CD8-positive, alpha-beta memory T cell (primary cell): ENCODE measurements at places on chromosomes 4 and X. TPM values are rescaled to one million over a fixed set of nuclear protein-coding genes. Genes with fewer than 3 reads are reported as not detected.

The ATP2B3 gene
- total RNA-seq = not detected

The F8A1 gene
- 45.2 TPM for total RNA-seq

The SSX1 gene
- total RNA-seq = not detected

- DNase-seq = no peak
Measured at GRCh38 chr4:140004549-140004895, 149.5 kb downstream of the MAML3 start.

DNA sequence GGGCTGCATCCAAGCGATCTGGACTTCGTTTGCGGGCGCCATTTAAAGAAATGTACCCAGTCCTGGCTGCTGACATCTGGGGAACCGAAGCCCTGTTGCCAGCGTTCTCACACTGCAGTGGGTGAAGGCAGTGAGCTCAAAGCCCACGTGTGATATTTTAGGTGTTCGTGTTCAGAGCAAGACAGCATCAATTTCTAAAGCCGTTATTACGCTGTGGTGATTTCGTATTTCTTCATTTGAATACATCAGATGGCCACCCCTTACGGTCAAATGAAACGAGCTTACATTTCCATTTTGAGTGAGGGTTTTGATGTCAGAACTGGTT is 376 bp upstream of the C4orf36 start:
- no peak for DNase-seq

GRCh38 chrX:107054978-107055377 is 55.0 kb upstream of the MORC4 start:
- DNase-seq = no peak

- no peak for DNase-seq
Measured at GRCh38 chr4:106264331-106264728, 51.7 kb downstream of the TBCK start.

- no peak for DNase-seq
Measured at GRCh38 chr4:40939856-40940255, 190.1 kb downstream of the NSUN7 start.

DNA sequence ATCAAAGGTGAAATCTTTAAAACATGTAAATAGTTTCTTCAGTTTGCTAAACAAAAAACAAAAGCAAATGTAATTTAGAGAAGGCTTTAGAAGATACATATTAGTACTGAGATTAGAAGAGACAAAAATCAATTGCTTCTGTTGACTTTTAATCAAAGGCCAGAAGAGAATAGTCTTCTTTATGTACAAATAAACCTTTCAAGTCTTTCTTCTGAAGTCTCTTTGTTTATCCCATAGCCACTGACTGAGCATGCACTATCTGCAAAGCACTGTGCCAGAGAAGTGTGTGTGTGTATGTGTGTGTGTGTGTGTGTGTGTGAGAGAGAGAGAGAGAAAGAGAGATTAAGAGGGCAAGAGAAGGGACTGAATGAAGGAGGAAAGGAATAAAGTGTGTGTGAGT is 198.4 kb downstream of the GLUD2 start:
- DNase-seq = no peak

GRCh38 chr4:122806981-122807679 is 19.5 kb upstream of the FGF2 start:
- DNase-seq = no peak

- no peak for DNase-seq
Measured at GRCh38 chr4:40909363-40909876, 159.7 kb downstream of the NSUN7 start.

DNA sequence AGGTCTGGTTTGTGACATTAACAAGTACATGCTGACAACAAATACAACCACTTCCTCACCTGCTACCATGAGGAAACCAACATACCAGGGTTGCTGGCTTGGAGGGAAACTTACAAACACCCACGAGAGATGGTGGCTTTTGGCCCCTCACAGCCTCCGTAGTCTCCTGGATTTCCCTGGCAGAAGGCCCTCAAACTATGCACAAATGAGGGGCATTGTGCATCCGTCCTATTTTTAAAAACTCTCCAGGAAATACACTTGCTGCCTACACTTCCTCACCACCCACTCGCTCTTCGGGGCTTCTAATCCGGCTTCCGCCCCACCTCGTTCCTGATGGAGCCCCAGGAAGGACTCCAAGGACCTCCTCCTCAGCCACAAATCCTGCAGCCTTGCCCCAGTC is 355.0 kb upstream of the GATB start:
- DNase-seq = peak; percentile 66

DNA sequence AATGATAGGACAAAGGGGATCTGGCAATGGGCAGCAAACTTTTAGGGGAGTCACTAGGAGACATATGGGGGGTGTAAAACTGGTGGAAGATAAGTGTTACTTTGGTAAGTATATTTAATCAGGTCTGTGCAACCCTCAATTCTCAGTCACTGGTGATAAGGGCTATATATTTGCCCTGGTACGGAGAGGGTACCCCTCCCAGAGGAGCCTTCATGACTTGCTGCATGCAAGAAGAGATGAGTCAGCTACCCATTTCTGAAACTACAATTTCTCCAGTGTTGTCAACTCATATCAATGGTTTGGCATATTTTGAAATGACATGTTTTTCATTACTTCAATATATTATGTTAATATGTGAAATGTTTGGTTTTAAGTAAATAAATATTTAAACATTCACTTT is 14.3 kb downstream of the SMARCAD1 start:
- DNase-seq = no peak
